ENCODE measurements at places on chromosomes 1 and 21. TPM values are rescaled to one million over a fixed set of nuclear protein-coding genes. Genes with fewer than 3 reads are reported as not detected.

GRCh38 chr1:192867180-192867579 is 58.3 kb downstream of the RGS2 start:
- no peak for DNase-seq

GRCh38 chr1:190172651-190173430 is 304.8 kb downstream of the BRINP3 start:
- no peak for DNase-seq

- DNase-seq: no peak
Observed at GRCh38 chr1:231796141-231796540, 169.6 kb downstream of the DISC1 start.

GRCh38 chr1:153816283-153816889 is 41.2 kb downstream of the SLC27A3 start:
- DNase-seq: no peak

GRCh38 chr1:228325267-228325666 is 81.4 kb downstream of the TRIM11 start:
- no peak for DNase-seq

- no peak for DNase-seq
Observed at GRCh38 chr1:54131419-54131818, 21.4 kb downstream of the CDCP2 start.

- DNase-seq: no peak
Observed at GRCh38 chr1:61536174-61537108, 188.5 kb downstream of the TM2D1 start.

DNA sequence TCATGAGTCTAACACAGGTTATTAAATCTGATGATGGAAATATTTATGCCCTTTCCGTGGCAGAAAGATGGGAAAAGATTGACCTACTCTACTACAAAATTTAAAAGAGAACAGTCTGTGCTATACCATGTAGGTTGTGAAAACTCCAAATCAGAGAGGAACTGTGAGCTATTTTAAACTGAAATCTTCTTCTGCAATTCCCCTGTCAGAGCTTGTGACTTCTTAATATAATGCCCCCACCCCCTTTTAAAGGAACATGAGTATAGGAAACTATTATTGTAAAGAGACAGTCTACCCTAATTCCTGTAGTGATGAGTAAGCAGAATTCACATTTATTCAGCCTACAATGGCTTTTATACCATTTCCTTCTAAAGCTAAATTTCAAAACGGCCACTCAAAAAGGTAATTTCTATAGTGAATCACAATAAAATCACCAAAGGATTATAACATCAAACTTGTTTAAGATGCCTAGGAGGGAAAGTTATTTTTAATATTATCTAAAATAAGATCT is 11.7 kb downstream of the DSCAM start:
- DNase-seq: no peak

- no peak for DNase-seq
Observed at GRCh38 chr1:37575692-37576091, 19.0 kb downstream of the DNALI1 start.

DNA sequence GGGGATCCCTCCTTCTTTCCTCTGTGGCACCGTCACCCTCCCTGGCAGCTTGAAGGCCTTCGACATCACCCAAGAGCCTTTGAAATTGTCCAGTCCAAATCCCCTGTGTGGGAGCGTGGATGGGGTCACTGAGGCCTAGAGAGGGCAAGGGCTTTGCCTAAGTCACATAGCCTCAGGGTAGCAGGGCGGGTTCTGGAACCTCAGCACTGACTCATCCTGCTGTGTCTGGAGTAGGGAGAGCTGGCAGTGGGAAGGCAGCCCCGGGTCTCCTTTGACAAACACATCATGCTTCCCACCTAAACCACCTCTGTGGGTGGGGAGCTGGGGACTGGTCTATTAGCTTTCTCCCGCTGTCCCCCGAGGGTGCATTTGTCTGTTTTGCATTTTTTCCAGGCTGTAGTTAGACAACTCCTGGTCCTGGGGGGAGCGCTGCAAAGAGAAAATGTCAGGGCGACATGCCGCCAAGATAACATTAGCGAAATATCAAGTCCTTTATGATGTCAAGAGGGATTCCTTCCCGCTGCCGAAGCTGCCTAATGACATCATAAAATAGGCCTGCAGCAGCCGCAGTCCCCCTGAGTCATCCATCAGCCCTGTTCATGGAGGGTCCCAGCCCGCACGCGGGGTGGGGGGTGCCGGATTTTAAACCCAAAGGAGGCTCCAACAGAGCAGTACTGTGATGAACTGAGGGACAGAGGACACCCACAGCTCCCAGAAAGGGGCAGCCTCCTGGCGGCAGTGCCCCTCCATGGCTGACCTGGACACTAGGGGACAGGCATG is 77.0 kb upstream of the POU3F1 start:
- no peak for DNase-seq

DNA sequence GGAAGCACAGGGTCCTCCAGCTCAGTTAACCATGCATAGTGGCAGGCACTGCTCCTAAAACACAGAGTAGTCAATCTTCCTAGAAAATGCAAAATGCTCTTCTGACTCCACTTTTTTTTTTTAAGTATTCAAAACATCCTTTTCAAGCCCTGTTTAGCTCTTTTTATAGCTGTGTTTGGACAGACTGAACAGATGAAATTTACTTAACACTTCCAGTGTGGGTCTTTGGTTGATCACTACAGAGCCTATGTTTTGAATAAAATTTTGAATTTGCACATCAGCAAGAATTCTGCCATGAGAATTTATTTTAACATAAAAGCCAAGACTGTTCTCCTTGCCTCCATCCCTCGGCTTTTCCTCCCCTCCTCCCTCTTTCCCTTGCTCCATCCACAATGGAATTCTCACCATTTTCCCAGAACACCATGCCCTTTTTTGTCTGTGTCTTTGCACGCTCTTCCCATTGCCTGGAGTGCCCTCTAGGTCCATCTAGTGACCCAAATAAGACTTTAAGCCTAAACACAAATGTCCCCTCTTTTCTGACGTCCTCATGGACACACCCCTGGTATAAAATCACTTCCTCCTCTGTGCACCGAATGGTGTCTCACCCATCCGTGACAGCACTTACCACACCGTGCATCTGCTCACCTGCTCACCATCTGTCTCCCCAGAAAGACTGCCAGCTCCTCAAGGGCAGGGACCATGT is 24.0 kb upstream of the CPT2 start:
- DNase-seq: no peak

- no peak for DNase-seq
Observed at GRCh38 chr1:246041360-246041759, 465.7 kb downstream of the SMYD3 start.

DNA sequence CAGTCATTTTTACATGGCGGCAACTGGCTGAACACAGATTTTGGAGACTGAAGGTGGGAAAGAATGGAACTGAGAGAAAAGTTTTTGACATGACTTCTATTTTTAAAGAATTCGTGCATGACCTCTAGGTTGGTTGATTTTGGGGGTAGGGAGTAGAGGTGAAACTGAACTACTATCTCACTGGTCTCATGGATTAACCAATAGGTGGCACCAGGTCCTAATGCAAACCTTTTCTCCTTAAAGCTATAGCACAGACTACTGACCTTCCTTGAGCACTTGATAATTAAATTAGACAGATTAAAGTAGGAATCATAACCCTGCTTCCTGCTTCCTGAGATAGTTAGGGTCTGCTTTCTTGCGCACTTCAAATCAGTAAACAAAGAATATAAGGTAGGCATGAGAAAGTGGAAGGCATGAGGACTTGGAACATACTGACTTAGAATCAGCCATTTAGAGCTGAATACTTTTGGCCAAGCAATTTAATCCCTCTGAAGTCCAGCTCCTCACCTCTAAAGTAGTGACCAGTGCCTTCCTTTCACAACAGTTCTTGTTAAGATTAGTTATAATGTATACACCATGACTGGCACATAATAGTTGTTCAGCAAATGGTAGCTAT is 206.0 kb downstream of the CENPF start:
- DNase-seq: no peak

- no peak for DNase-seq
Observed at GRCh38 chr1:6998267-6998666, 213.0 kb downstream of the CAMTA1 start.

DNA sequence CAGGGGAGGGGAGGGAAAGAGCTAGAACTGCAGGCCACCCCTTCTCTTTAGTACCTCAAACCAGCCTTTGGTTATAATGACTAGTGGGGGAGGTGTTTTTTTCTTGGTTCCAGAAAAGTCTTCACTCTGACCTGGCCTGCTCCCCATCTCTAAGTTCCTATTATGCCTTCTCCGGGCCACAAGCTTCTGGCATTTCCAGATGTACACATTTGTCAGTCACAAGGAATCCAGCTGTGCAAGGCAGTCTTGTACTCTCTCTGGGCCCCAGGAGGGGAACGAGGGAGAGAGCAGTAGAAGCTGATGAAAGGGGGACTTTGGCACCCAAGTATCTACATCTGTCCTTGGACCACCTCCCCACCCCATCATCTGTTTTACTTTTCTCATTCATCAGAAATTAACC is 2.7 kb upstream of the FALEC start:
- DNase-seq: no peak

DNA sequence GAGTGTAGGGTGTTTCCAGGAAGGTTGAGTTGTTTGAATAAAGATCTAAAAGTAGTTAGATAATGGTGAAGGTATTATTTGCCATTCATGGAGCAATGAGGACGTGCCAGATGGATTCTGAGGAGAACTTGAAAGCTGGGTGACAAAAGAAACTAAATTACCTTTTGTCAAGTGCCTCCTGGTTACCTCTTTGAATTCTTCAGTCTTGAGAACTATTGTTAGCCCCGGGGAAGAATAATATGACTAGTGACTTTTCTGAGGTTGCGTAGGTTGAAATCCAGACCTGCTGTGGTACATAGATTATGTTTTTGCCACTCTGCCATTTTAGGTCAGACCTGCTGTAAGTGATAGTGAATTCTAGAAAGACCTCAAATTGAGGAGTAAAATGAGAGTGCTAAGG is 11.5 kb downstream of the LAMC1 start:
- no peak for DNase-seq

DNA sequence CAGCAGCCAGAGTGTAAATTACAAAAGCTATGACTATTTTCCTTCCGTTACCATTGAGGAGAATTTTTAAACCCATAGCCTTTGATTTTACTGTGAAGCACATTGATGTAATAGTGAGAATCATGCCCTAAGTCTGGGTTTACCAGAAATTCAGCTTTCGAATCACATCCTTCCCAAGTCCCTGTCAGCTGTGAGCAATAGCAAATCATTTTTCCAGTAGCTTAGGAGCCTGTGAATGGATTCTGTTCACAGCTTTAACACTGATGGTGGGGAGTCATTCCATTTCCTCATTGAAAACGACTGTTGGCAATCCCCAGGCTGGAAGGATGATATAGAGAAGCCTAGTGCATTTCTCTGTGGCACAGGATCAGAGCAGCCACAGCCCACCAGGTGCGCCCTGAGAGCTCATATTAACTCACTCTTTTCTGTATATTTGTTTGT is 82.2 kb upstream of the C1orf105 start:
- DNase-seq: no peak

DNA sequence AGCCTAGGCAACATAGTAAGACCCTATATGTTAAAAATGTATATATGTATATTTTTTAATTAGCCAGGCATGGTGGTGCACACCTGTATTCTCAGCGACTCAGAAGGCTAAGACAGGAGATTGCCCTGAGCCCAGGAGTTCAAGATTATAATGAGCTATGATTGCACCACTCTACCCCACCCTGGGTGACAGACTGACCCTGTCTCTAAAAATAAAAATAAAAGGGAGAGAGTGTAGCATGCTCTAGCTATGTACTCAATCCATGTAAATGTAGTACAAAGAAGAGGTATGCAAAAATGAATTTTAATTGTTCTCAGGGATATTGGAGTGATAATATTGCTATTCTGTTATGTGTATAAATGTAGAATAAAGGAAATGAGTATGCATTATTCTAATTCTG is 52.9 kb upstream of the DARS2 start:
- DNase-seq: no peak

The OR6N1 gene
- total RNA-seq: not detected

The BACE2 gene
- total RNA-seq: 20.6 TPM

The RASAL2 gene
- 5.0 TPM for total RNA-seq

The YY1AP1 gene
- total RNA-seq: 23.7 TPM

The HSD11B1 gene
- 1.4 TPM for total RNA-seq
